Midbrain (tissue), 1 donor: ENCODE measurements at places on chromosomes 3 and 15.
A peak's percentile ranks its signal among the peaks of the same experiment; 100 is the strongest.

- DNase-seq = no peak
These were observed 34.5 kb downstream of the IL17RD start for GRCh38 chr3:57130571-57131209.

- DNase-seq = peak; percentile 30
These were observed 214.5 kb downstream of the RPLP1 start for GRCh38 chr15:69666921-69667811.

DNA sequence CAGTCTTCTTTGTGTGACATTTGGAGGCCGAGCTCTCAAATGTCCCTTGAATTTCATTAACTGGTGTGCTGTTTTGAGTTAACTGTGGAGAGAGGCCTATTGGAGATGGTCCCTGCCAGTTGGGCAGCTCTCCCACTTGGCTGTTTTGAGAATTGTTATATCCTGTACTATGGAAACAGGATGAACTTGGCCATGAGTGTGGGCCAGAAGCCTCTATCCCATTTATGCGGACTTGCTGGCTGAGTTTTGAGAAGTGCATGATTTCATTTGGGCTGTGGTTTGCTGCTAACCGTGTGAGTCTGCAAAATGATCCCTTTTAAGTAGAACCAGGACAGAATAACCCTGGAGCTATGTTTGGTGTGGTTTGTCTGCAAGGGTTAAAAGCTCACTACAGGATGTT, 366.0 kb downstream of the PTPRG start:
- peak; percentile 68 for DNase-seq

- DNase-seq = peak; percentile 25
These were observed 5.9 kb downstream of the FLNB start for GRCh38 chr3:58013973-58014649.

DNA sequence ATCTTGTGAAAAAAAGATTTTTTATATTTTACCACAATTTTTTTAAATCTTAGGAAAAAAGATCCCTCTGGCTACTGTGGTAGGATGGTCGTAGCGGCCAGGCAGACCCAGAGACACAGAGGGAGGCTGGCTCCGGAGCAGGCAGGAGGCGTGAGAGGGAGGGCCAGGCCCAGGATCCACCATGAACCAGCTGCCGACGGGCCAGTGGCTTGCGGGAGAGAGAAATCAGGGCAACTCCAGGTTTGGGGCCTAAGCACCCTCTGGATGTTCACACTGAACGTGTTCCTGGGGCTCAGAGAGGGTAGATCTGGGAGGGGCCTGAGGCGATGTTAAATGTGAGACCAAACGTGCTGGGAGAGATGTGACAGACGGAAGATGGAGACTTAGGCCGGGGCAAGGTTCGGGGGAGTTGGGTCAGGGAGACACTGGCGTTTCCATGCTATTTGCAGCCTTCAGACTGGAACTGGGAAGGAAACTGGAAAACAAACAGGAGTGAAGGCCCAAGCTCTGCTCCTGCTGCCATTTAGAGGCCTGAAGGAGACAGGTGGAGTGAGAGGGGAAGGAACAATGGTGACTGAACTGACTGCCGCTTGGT, 1.6 kb upstream of the VILL start:
- no peak for DNase-seq

GRCh38 chr3:114794894-114795630, 352.0 kb downstream of the ZBTB20 start:
- DNase-seq = no peak

GRCh38 chr3:13839253-13839652, 40.6 kb downstream of the WNT7A start:
- no peak for DNase-seq

DNA sequence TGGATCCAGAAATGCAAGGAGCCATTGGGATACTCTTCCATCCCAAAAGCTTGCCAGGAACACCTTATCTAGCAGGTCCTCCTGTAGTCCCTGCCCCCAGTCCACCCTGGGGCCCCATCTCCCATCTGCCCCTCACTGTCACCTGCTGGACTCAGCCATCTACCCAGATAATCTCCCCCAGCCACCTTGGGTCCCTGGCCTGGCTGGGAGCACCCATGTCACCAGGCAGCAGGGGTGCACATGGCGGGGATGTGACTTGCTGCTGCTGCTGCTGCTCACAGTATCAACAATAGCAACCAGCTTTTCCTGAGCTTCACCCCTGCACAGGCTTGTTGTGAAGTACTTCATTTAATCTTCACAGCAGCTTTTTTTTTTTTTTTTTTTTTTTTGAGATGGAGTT, 12.6 kb downstream of the PTH1R start:
- DNase-seq = no peak

- DNase-seq = no peak
These were observed 35.2 kb upstream of the USP3 start for GRCh38 chr15:63469190-63469589.

- no peak for DNase-seq
These were observed 85.0 kb upstream of the DPH6 start for GRCh38 chr15:35630985-35631384.

GRCh38 chr15:65824941-65825544, 33.0 kb upstream of the DENND4A start:
- no peak for DNase-seq

DNA sequence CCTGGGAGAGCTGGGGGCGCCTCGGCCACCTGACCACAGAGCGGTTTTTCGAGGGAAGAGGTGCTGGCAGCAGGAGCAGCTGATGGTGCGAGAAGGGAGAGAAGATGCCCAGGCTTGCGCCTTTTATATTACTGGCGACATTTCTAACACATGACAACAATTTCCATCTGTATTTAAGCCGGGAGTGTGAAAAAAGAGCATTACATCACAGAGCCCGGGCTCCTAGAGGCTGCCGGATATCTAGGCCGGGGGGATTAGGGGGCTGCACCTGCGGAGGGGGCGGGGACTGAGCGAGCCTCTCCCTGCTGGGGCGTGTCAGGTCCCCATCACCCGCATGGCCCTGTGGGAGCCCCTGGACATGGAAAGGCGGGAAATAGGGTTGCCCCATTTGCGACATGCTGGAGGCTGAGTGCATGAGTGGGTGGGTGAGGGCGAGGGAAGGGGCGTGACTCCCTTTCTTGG, 440.7 kb downstream of the MAGI1 start:
- DNase-seq = peak; percentile 27

DNA sequence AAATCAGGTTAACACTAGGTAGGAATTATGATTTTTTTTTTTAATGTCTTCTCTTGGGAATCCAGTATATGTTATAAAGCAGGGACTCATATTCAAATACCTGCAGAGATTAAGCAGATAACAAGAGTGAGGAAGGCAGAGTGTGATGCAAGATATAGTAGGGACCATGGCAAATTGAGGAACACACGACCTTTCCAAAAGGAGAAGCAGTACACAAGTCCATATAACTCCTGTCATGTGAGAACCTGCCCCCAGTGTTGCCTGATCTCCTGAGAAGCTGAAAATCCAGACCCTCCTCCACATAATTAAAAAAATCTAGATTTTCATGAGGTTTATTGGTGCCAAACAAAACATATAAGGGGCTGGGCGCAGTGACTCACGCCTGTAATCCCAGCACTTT, 3.6 kb downstream of the RFC4 start:
- no peak for DNase-seq

DNA sequence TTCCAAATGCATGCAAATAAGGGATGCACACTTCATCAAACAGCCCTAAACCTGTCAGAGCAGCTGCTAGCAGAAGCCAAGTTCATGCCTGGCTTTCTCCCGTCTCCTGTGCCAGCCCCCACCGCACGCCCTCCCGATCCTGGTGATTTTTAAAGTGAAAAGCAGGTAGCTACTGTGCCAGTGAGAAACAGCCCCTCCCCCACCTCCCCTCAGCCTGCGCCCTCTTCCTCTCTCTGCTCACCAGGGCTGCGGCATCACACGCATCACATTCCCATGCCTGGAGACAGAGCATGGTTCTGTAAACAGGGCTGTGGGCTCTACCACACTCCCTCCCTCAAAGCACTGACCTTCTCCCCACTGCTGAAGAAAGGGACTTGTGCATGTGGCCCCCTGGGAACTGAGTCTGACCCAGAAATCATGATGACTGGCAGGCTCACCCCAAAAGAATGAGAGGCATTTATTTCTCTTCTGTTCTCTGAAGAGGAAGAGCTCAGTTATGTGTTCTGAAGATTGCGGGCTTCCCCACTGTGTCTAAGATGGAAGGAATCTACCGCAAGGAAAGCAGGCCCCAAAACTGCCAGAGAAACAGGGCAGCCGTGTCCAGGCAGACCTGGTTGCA, 14.5 kb upstream of the SLC6A1 start:
- no peak for DNase-seq

DNA sequence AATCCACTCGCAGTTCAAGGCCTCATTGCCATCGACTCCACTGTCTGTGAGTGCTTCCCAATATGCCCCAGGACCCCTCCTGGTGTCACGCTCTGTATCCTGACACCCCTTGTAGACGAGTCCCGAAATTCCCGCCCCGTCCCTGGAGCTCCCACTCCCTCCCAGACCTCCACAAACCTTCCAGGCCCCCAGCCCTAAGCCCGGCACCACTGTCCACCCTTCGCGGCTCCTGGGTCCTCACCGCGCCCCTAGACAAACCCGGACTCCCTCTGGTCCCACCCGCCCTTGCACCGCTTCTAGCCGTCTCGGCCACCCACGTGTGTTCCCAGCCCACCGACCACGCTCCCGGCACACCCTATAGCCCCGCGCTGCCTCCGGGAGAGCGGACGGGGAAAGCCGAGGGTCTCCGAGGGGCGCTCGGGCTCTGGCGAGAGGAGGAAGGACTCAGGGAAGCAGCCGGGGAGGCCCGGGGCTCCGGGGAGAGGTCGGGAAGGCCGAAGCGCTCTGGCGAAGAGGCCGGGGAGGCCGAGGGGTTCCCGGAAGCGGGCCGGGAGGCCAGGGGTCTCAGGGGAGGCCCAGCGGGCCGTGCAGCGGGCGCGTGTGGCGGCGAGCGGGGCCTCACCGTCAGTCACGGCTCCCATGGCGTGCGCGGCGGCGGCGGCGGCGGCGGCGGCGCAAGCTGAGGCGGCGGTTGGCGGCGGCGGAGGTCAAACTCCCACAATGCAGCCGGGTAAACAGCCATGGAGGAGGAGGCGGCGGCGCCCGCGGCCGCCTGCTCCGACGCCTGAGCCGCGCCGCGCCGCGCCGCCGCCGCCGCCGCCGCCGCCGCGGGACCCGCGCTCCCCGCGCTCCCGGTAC, at the start of the genes ATXN7 and THOC7:
Gene ATXN7 (plus strand): TSS at position 718 of the 858 bp plus-strand sequence. CDS start 48,732 bp downstream, outside the sequence.
Gene THOC7 (minus strand): TSS at position 656 of the 858 bp plus-strand sequence. CDS start 15 bp downstream, at position 641.
- DNase-seq = peak; percentile 38

- DNase-seq = no peak
These were observed 5.1 kb upstream of the MUC20 start for GRCh38 chr3:195715583-195716266.

DNA sequence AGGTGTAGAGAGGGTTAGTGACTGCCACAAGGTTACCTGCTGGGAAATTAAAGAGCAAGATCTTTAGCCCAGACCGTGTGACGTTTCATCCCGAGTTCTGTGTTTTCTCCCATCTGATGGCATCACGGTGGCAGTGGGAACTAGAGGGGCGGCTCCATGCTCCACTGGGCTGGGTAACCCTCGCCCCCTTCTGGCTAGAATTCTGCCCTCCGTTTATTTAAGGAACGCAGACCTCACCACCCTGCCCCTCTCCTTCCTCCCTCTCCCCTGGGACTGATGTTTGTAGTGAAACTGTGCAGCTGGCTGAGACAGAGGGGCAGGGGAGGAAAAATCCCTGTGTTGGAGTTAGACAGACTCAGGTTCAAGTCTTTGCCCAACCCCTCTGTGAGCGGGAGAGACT, 65.6 kb downstream of the ITGA11 start:
- no peak for DNase-seq
